ENCODE measurements at places on chromosomes 4 and X.

DNA sequence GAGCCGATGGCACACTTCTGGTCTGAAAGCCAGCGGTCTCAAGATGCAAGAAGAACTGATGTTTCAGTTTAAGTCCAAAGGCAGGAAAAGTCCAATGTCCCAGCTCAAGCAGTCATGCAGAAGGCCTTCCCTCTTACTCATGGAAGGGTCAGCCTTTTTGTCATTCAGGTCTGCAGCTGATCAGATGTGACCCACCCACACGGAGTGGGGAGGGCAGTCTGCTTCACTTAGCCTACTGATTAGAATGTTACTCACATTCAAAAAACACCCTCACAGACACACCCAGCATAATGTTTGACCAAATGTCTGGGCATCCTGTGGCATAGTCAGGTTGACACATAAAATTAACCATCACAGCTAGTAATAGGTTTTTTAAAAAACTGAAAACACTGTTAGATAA, 6.6 kb downstream of the HCCS start:
- no peak overlapping the region for H3K27ac ChIP-seq
- no peak overlapping the region for H3K4me3 ChIP-seq

DNA sequence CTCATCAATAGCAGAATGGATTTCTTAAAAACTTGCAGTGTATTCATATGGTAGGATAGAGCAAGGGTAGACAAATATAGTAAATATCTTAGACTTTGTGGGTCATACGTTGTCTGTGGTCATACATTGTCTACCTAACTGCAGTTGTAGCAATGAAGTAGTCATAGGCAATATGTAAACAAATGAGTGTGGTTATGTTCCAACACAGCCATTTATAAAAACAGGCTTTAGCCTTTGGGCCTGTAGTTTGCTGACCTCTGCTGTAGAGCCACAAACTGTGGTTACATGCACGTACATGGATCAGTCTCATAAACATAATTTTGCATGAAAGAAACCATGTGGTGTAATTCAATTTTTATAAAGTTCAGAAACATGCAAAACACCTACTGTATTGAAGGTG, 98.9 kb downstream of the LARP1B start:
- no peaks in the 10 kb centered on the region for H3K36me3 ChIP-seq
- H3K27me3 ChIP-seq: no peaks in the 10 kb centered on the region
- peak; percentile 58 for DNase-seq
- H3K27ac ChIP-seq: no peak overlapping the region
- H3K4me1 ChIP-seq: peaks cover 15% of the 10 kb centered on the region

GRCh38 chr4:76882630-76883029, 15.3 kb downstream of the SOWAHB start:
- H3K36me3 ChIP-seq: no peaks in the 10 kb centered on the region
- peaks cover 9% of the 10 kb centered on the region for H3K4me1 ChIP-seq
- no peaks in the 10 kb centered on the region for H3K27me3 ChIP-seq
- H3K4me3 ChIP-seq: no peak overlapping the region

- no peaks in the 10 kb centered on the region for H3K27me3 ChIP-seq
- no peak for DNase-seq
- H3K36me3 ChIP-seq: peaks cover 4% of the 10 kb centered on the region
- no peak overlapping the region for H3K27ac ChIP-seq
Measured at GRCh38 chr4:145827885-145828284, 110.7 kb downstream of the ZNF827 start.

DNA sequence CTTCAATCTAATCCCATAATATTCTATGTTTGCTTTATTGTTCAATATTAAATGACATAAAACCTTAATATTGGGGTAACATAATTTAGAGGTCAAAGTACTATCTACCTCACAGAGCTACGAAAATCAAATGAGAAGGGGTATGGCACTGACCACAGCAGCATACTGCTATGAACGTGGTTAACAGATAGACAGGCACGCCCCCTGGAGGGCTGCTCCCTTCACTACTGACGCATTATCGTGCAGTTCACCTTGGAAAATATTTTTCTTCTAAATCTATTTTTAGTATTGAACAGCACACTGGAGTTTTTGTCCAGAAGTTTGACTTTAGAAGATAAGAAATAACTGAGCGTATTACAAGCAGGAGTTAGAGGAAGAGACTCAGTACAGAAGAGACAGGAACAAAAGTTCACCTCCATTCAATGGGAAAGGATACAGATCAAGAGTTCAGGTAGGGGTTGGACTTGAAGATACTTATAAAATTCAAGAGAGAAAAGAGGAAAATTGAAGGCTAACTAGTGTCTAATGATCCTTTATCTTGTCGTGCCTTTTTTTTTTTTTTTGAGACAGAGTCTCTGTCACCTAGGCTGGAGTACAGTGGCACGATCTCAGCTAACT, 22.7 kb downstream of the MAP9 start:
- H3K36me3 ChIP-seq: peaks cover 4% of the 10 kb centered on the region
- no peaks in the 10 kb centered on the region for H3K4me1 ChIP-seq
- no peak overlapping the region for H3K4me3 ChIP-seq
- H3K27ac ChIP-seq: no peak overlapping the region

- peaks cover 19% of the 10 kb centered on the region for H3K4me1 ChIP-seq
- DNase-seq: no peak
- H3K27ac ChIP-seq: no peak overlapping the region
- peaks cover 3% of the 10 kb centered on the region for H3K27me3 ChIP-seq
- H3K4me3 ChIP-seq: no peak overlapping the region
Measured at GRCh38 chr4:16136827-16137226, 53.0 kb upstream of the PROM1 start.

- no peaks in the 10 kb centered on the region for H3K4me1 ChIP-seq
- no peak overlapping the region for H3K4me3 ChIP-seq
- H3K27ac ChIP-seq: no peak overlapping the region
- H3K27me3 ChIP-seq: no peaks in the 10 kb centered on the region
Measured at GRCh38 chrX:8005678-8006347, 78.6 kb upstream of the PNPLA4 start.

GRCh38 chr4:100049872-100050271, 99.8 kb upstream of the H2AZ1 start:
- H3K36me3 ChIP-seq: no peaks in the 10 kb centered on the region
- H3K27ac ChIP-seq: no peak overlapping the region
- H3K4me3 ChIP-seq: no peak overlapping the region
- no peaks in the 10 kb centered on the region for H3K4me1 ChIP-seq
- DNase-seq: no peak

GRCh38 chr4:133081246-133081645, 67.8 kb upstream of the PCDH10 start:
- H3K27ac ChIP-seq: no peak overlapping the region
- no peaks in the 10 kb centered on the region for H3K27me3 ChIP-seq
- H3K4me3 ChIP-seq: no peak overlapping the region
- no peak for DNase-seq
- no peaks in the 10 kb centered on the region for H3K36me3 ChIP-seq

GRCh38 chr4:158760866-158761265, 8.0 kb upstream of the FNIP2 start:
- no peak overlapping the region for H3K4me3 ChIP-seq
- no peaks in the 10 kb centered on the region for H3K36me3 ChIP-seq
- H3K4me1 ChIP-seq: peaks cover 2% of the 10 kb centered on the region
- DNase-seq: peak; percentile 82
- H3K27me3 ChIP-seq: no peaks in the 10 kb centered on the region
- no peak overlapping the region for H3K27ac ChIP-seq

GRCh38 chr4:77104791-77105540, 29.2 kb upstream of the CCNI start:
- no peak overlapping the region for H3K27ac ChIP-seq
- DNase-seq: peak; percentile 62
- H3K36me3 ChIP-seq: no peaks in the 10 kb centered on the region
- H3K4me3 ChIP-seq: no peak overlapping the region
- H3K4me1 ChIP-seq: peaks cover 3% of the 10 kb centered on the region

GRCh38 chr4:128355305-128355704, 67.7 kb upstream of the PGRMC2 start:
- H3K4me1 ChIP-seq: peaks cover 27% of the 10 kb centered on the region
- H3K36me3 ChIP-seq: no peaks in the 10 kb centered on the region
- DNase-seq: no peak
- H3K27me3 ChIP-seq: no peaks in the 10 kb centered on the region
- H3K4me3 ChIP-seq: no peak overlapping the region
- H3K27ac ChIP-seq: peak overlapping the region; percentile 41

- peaks cover 11% of the 10 kb centered on the region for H3K4me1 ChIP-seq
- H3K27me3 ChIP-seq: no peaks in the 10 kb centered on the region
- no peak overlapping the region for H3K27ac ChIP-seq
- H3K36me3 ChIP-seq: no peaks in the 10 kb centered on the region
- no peak overlapping the region for H3K4me3 ChIP-seq
Measured at GRCh38 chr4:182931691-182932345, 14.6 kb upstream of the DCTD start.

DNA sequence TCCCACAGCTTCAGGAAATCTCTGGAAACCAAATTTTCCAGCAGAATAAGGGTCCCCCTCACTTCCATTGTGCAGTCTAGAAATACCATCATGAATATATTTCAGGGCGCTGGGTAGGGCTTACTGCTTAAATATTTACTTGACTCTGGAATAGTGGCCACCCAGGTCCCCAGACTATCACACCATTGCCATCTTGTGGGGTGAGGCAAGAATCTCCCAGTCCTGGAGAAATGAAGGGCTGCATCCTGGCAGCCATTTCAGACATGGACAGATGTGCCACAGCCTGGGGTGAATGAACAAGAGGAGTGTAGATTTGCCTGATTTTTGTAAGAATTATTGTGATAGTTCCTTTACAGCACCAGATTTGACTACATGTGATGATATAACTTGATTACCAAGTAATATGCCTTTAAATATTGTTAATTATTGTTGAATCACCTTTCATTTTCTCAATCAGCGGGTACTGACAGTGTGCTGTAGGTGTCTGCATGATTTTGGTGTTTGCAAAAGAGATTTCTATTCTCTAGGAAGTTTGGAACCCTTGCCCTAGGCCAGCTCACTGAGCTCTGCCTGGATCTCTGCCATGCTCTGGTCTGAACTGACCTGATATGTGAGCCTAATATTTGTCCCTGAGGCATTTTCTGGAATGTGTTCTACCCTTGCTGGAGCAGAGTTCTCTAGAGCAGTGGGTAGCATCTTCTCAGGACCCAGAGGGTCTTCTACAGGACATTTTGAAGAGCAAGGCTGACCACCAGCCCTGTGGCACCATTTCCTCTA, 183.4 kb downstream of the KIT start:
- no peaks in the 10 kb centered on the region for H3K27me3 ChIP-seq
- no peaks in the 10 kb centered on the region for H3K4me1 ChIP-seq
- DNase-seq: no peak
- no peak overlapping the region for H3K27ac ChIP-seq
- H3K36me3 ChIP-seq: no peaks in the 10 kb centered on the region

DNA sequence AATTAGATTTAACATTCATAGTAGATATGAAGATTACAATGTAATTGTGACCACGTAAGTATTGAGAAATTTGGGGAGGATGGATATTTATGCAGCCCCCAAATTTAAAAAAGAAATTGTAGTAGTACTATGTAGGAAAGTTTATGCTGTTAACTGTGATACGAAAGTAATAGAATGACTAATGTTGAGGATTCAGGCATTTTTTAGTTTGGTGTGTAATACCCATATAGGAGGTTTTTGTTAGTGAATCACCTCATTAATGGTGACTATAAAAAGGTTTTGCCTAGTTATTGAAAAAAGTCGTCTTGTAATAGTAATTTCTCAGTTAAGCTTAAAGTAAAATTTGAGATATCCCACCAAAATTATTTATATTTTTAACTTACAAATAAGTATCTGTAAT, 67.2 kb downstream of the SMARCAD1 start:
- peak; percentile 57 for DNase-seq
- peaks cover 29% of the 10 kb centered on the region for H3K36me3 ChIP-seq
- peak overlapping the region; percentile 49 for H3K27ac ChIP-seq
- peaks cover 4% of the 10 kb centered on the region for H3K4me1 ChIP-seq

DNA sequence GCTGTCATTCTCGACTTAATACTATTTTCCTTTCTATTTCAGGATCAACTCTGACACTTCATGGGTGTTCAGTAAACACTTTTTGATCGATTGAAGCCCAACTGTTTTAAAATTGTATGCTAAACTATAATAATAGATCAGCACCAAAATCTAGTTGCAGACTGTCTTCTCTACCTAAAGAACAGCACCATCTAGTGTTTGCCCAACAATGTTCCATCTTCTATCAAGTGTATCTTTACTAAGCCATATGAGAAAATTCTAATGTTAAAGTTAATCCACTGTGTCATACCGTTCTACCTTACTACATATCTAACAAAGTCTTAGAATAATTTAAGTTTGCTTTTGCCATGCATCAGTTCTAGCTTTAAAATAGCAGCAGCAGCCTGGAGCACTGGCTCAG, 113.0 kb upstream of the PRDX4 start:
- H3K4me3 ChIP-seq: no peak overlapping the region
- H3K27ac ChIP-seq: no peak overlapping the region
- no peaks in the 10 kb centered on the region for H3K36me3 ChIP-seq
- no peaks in the 10 kb centered on the region for H3K27me3 ChIP-seq
- peak; percentile 30 for DNase-seq

DNA sequence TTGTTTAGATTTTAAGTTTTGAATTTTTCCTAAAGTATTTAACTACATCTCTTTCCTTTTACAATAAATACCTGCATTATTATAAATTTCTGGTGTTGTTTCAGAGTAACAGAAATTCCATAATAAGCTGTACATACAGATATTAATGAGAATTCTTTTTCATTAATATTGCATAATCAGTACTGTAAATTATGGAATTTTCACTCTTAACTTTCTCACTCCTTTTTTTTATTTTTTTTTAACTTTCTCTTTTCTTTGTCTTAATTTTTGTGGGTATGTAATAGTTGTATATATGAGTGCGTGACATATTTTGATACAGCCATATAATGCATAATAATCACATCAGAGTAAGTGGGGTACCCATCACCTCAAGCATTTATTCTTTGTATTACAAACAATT, 110.5 kb downstream of the KLHL8 start:
- H3K36me3 ChIP-seq: no peaks in the 10 kb centered on the region
- H3K27ac ChIP-seq: no peak overlapping the region
- no peak for DNase-seq

GRCh38 chrX:115894087-115894486, 276.5 kb upstream of the AGTR2 start:
- no peaks in the 10 kb centered on the region for H3K27me3 ChIP-seq
- H3K4me3 ChIP-seq: no peak overlapping the region
- H3K27ac ChIP-seq: no peak overlapping the region
- no peaks in the 10 kb centered on the region for H3K4me1 ChIP-seq

GRCh38 chr4:48431401-48431800, 51.7 kb upstream of the SLC10A4 start:
- H3K27ac ChIP-seq: no peak overlapping the region
- H3K36me3 ChIP-seq: peaks cover 2% of the 10 kb centered on the region
- no peak for DNase-seq
- no peaks in the 10 kb centered on the region for H3K4me1 ChIP-seq
- no peak overlapping the region for H3K4me3 ChIP-seq

All from astrocyte (in vitro differentiated cells and primary cell).